ENCODE measurements at places on chromosomes 2 and 18. TPM values are rescaled to one million over a fixed set of nuclear protein-coding genes. Genes with fewer than 3 reads are reported as not detected.
A peak's percentile ranks its signal among the peaks of the same experiment; 100 is the strongest.

GRCh38 chr18:64119916-64120315, 29.0 kb downstream of the LINC00305 start:
- no peak for DNase-seq

DNA sequence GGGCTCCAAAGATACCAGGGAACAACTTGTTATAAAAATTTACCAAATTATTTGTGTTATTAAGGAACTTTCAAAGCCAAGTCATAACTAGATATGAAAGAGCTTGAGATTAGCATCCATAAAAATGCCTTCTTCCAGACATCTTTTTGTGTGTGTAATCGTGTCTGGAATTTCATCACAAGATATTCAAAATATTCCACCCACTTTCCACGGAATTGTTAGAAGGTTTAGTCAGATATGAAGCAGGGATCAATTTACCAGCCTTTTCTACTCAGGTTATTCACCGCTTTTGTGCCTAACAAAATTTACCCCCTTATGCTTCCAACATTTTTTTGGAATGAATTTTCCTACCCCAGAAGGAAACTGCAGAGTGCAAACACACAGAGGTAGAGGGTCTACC, 130.2 kb upstream of the ACVR2A start:
- DNase-seq: no peak

DNA sequence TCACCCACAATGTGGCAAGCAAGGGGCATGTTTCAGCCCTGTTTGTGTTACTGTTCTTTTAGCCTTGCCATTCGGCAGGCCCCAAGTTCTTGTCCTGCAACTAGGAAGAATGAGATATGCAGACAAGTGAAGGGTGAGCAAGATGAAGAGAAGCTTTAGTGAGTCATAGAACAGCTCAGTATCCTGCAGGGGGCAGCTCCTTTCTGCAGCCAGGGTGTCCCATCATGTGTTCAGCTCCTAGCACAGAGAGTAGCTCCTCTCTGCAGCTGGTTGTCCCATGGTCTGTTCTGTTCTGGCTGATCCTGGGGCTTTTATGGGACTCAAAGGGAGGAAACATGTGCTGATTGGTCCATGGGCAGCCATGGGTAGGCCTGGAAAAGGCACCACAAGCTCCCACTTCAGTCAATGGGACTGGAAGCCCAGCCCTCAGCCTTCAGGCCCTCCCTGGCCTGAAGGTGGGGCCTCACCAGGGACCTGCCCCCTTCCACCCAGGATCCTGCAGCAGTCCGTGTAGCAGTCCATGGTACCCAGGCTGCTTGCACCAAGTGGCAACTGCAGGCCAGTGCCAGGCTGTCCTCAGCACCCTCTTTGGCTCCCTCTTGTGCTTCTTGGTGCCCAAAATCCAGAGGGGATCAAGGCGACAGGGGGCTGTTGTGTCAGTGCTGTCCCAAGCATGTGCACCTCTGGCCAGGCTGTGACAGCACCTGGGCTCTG, 326.4 kb downstream of the NR4A2 start:
- DNase-seq: no peak

- DNase-seq: peak; percentile 89
These were observed 111.6 kb downstream of the AGAP1 start for GRCh38 chr2:235605312-235606003.

CYP26B1 gene
- not detected for total RNA-seq

OTOF gene
- not detected for total RNA-seq

REG1B gene
- not detected for total RNA-seq

TTN gene
- not detected for total RNA-seq

Data from SJSA1 (cell line).